ENCODE measurements at places on chromosomes 6 and 20. TPM values are rescaled to one million over a fixed set of nuclear protein-coding genes. Genes with fewer than 3 reads are reported as not detected.

C6orf120 gene
- 23.1 TPM for total RNA-seq

ALDH8A1 gene
- total RNA-seq: not detected

RNF217 gene
- total RNA-seq: 32.3 TPM

BRD2 gene
- 145 TPM for total RNA-seq

GRCh38 chr6:5772408-5773120 is 234.2 kb downstream of the NRN1 start:
- no peaks in the 10 kb centered on the region for H3K27me3 ChIP-seq
- H3K27ac ChIP-seq: no peak overlapping the region
- peaks cover 8% of the 10 kb centered on the region for H3K36me3 ChIP-seq
- no peaks in the 10 kb centered on the region for H3K4me1 ChIP-seq
- no peak overlapping the region for H3K4me3 ChIP-seq
- DNase-seq: no peak

- peaks cover 15% of the 10 kb centered on the region for H3K27me3 ChIP-seq
- H3K4me3 ChIP-seq: no peak overlapping the region
- no peaks in the 10 kb centered on the region for H3K4me1 ChIP-seq
- H3K36me3 ChIP-seq: no peaks in the 10 kb centered on the region
These were observed 220.8 kb upstream of the HEY2 start for GRCh38 chr6:125528621-125529041.

DNA sequence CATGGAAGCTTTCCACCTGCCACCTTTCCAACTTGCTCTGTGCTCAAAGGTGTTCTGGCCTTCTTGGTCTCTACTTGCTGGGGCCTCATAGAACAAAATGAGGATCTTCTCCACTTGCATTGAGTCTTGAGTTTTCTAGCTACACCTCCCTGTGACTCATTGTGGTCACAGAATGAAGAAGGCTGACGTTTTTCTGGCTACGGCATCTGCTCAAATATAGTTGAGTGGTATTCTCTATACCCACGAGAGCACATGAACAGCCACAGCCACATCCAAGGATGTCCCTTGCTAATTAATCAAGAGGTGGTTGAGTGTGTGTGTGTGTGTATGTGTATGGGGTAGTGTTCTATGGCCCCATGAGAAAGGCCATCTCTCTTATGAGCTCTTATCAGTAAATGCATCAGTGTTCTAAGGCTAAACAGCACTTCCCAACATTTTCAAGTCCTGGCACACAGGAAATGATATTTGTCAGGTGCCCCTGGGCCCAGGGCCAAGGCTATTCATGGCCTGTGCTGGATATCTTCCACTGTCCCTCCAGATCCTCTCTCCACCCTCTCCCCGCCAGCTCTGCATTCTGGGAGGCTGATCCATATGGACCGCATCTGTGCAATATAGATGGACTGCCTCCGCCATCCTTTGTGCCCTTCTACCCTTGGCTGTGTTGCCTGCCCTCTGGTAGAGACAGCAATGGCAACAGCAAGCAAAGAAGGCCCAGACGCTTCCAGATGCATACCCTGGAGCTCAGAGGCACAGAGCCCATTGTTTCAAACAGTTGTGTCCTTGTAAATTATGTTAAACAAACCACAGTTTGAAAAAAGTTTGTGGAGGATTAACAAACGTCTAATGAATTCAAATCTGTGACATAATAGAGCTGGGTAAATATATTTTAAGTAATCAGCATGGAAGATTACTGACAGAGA is 150.2 kb downstream of the LRFN2 start:
- no peak overlapping the region for H3K4me3 ChIP-seq
- H3K27ac ChIP-seq: no peak overlapping the region
- peaks cover 3% of the 10 kb centered on the region for H3K27me3 ChIP-seq
- no peaks in the 10 kb centered on the region for H3K4me1 ChIP-seq

GRCh38 chr6:80280262-80281010 is 174.0 kb downstream of the BCKDHB start:
- no peak for DNase-seq
- no peaks in the 10 kb centered on the region for H3K36me3 ChIP-seq
- no peaks in the 10 kb centered on the region for H3K27me3 ChIP-seq
- no peak overlapping the region for H3K4me3 ChIP-seq
- H3K4me1 ChIP-seq: no peaks in the 10 kb centered on the region
- H3K27ac ChIP-seq: no peak overlapping the region

DNA sequence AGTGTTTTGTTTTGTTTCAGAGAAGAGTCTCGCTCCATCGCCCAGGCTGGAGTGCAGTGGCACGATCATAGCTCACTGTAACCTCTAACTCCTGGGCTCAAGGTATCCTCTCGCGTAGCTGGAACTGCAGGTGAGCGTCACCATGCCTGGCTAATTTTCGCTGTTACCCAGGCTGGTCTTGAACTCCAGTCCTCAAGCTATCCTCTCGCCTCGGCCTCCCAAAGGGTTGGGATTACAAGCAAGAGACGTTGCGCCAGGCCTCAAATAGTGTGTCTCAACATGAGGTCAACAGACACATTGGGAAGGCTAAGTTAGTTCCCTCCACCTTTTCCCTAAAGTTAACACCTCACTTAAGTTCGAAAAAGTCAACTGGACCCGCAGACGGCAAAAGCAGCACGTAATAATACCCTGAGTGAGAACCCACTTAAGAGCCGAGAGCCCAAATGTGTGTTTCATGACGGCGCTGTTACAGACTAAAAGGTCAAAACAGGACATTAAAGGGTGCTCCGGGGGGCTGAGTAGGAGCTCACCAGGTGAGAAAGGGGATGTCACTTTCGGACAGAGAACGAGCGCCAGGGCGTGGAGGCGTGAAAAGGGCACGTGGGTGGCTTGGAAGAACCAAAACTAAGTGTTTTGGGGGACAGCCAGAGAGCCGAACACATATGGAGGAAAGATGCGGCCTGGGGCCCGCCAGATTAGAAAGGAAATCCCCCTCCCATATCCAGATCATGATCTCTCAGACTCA is 499 bp downstream of the TTI1 start:
- peak overlapping the region; percentile 73 for H3K4me3 ChIP-seq
- H3K4me1 ChIP-seq: peaks cover 48% of the 10 kb centered on the region
- H3K36me3 ChIP-seq: no peaks in the 10 kb centered on the region
- DNase-seq: peak; percentile 76
- peak overlapping the region; percentile 90 for H3K27ac ChIP-seq
- no peaks in the 10 kb centered on the region for H3K27me3 ChIP-seq

GRCh38 chr20:50734730-50735679 is 3.6 kb downstream of the PARD6B start:
- H3K27ac ChIP-seq: no peak overlapping the region
- DNase-seq: no peak
- H3K27me3 ChIP-seq: no peaks in the 10 kb centered on the region
- no peak overlapping the region for H3K4me3 ChIP-seq
- H3K4me1 ChIP-seq: peaks cover 26% of the 10 kb centered on the region
- H3K36me3 ChIP-seq: no peaks in the 10 kb centered on the region

GRCh38 chr6:137794516-137795201 is 72.4 kb upstream of the TNFAIP3 start:
- H3K4me3 ChIP-seq: no peak overlapping the region
- no peak for DNase-seq
- H3K36me3 ChIP-seq: no peaks in the 10 kb centered on the region

DNA sequence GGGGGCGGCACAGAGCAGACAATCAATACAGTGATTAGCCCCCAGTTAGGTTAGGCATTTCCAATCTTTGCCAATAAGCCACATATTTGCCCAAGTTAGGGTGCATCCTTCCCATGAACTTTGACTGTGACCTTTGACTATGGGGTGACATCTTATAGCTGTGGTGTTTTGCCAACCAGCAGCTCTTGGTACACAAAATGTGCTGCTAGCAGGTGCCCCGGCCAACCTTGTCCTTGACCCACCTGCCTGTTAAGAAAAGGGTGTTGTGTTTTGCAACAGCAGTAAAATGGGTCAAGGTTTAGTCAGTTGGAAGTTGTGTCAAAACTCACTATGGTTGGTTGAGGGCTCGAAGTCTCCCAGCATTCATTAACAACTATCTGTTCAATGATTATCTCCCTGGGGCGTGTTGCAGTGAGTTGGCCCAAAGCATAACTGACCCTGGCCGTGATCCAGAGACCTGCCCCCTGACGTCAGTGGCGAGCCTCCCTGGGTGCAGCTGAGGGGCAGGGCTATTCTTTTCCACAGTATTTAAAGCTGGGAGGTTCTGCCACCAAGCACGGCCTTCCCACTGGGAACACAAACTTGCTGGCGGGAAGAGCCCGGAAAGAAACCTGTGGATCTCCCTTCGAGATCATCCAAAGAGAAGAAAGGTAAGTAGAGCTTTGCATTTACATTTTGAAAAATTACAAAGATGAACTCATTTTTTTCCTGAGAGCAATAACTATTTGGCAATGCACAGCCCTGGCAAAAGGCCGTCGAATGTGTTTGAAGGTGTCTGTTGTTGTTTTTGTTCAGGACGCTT is at the start of gene PCK1:
Gene PCK1, plus strand, starts transcription at position 557 of the 802 bp plus-strand sequence. CDS start 302 bp downstream, outside the sequence.
- H3K27ac ChIP-seq: no peak within 1 kb of the TSS
- H3K4me1 ChIP-seq: peaks cover 5% of the 10 kb centered on the region
- no peaks in the 10 kb centered on the region for H3K36me3 ChIP-seq

DNA sequence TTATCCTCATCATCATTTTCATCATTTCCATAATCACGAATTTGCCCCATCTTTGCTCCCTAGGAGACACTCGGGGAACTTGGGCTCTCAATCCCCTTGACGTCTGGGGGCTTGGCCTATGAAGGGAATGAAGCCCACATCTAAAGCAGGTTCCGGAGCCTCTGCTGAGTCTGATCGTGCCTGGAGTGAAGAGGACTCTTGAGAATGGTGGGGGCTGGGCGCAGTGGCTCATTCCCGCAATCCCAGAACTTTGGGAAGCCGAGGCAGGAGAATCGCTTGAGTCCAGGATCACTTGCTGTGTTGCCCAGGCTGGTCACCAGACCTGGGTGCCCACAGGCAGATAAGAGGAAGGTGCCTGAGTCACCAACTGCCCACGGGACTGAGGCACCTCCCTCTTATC is 114.5 kb downstream of the SYCP2 start:
- H3K27me3 ChIP-seq: peaks cover 4% of the 10 kb centered on the region
- peaks cover 20% of the 10 kb centered on the region for H3K4me1 ChIP-seq
- H3K36me3 ChIP-seq: no peaks in the 10 kb centered on the region
- H3K4me3 ChIP-seq: no peak overlapping the region
- no peak overlapping the region for H3K27ac ChIP-seq

GRCh38 chr6:26123947-26124780 is 36.9 kb downstream of the HFE start:
- DNase-seq: peak; percentile 87
- H3K27ac ChIP-seq: peak overlapping the region; percentile 96
- peaks cover under 1% of the 10 kb centered on the region for H3K36me3 ChIP-seq
- H3K4me1 ChIP-seq: peaks cover 28% of the 10 kb centered on the region
- peak overlapping the region; percentile 91 for H3K4me3 ChIP-seq
